ENCODE measurements at places on chromosomes 16 and 17.

GRCh38 chr17:16407911-16408588 is 7.3 kb upstream of the TRPV2 start:
- no peak for DNase-seq

- no peak for DNase-seq
These were observed 99.7 kb downstream of the CHD9 start for GRCh38 chr16:53154513-53154912.

DNA sequence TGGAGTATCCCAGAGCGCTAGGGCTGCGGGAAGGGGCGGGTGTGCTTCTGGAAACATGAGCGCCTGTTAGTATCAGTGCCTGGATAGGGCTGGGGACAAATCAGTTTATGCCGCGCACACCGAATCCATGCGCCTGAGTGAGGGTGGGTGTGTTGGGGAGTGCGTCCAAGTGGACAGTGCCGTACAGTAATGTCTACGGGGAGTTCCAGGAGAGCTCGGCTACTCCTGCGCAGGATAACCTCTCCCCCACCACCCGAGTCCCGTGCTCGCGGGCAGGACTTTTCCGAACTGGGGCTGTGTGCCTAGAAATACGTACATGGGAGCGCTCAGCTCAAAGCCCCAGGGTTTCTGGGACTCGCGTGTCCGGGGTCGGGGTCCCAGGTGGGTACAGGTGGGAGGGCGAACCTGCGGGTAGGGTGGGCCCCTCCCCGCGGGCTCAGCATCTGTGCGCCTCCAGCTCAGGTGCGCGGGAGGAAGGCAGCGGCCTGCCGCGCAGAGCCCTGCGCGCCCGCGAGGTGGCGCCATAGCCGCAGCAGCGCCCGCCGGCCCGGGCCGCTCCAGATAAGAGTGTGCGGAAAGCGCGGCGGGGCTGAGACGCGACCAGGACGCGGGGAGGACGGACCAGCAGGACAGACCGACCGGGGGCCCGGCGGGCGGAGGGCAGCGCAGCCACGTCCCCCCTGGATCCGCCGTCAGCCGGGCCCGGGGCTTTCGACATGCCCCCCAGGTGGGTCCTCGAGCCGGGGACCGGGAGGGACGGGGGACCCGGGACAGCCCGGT is at the start of gene HIC1:
Gene HIC1 (plus strand): TSS at position 592 of the 780 bp plus-strand sequence. CDS start 1,588 bp downstream, outside the sequence.
- peak; percentile 68 for DNase-seq

GRCh38 chr17:35235917-35236316 is 7.0 kb upstream of the SLFN5 start:
- no peak for DNase-seq

DNA sequence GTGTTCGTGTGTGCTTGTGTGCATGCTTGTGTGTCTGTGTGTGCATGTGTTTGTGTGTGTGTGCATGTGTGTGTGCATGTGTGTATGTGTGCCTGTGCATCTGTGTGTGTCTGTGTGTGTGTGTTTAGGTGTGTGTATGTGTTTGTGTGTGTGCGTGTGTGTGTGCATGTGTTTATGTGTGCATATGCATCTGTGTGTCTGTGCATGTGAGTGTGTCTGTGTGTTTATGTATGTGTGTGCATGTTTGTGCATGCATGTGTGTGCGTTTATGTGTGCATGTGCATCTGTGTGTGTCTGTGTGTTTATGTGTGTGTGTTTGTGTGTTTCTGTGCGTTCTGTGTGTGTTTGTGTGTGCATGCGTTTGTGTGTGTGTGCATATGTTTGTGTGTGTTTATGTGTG is 106.6 kb upstream of the TNRC6C start:
- no peak for DNase-seq

DNA sequence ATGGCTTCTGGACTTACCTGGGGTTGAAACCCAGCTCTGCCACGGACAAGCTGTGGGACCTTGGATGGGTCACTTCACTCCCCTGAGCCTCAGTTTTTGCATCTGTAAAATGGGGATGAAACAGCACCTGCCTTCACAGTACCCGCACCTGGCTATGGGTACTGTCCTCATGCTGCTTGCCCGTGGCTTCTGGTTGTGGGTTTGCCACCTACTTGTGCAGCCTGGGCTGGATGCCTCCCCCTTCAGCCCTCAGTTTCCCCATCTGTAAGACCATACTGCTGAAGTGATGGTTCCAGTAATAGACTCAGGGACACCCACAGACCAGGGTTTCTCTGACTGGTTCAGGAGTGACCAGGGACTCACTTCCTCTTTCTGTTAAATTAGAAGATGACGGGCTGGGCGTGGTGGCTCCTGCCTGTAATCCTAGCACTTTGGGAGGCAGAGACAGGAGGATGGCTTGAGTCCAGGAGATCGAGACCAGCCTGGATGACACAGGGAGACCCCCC is 9.4 kb downstream of the GLIS2 start:
- DNase-seq = no peak

DNA sequence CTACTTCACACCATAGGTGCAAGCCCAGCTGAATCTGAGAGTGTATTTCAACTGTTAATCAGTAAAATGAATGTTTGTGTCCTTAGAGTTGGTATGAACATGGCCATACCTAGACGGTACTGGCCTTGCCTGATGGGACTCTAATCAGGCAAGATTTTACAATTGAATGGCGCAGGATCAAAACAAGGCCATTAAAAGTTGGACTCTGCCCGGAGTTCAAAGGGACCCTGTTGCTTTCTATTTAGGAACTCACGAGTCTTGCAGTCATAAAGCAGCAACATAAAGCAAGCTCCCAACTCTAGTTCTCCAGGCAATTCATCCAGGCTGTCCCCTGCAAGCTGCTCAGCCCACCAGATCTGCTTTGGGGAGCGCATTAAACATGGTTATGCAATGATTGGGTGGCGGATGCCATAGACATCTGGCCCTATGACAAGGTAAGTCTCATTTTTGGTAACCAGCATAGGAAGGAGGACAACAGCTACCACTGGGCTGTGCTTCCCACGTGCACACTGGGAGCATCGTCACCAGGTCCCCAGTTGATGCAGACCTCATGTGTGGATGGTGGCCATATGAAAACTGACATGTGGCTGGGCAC is 8.8 kb downstream of the TMEM186 start:
- no peak for DNase-seq

GRCh38 chr17:73455050-73455687 is 143.4 kb upstream of the CDC42EP4 start:
- DNase-seq = no peak

- DNase-seq = no peak
These were observed 17.3 kb downstream of the XYLT1 start for GRCh38 chr16:17453364-17454038.

GRCh38 chr17:41496803-41497484 is 7.2 kb upstream of the KRT36 start:
- DNase-seq = no peak

- DNase-seq = no peak
These were observed 1468.6 kb downstream of the CDH11 start for GRCh38 chr16:63653044-63653839.

DNA sequence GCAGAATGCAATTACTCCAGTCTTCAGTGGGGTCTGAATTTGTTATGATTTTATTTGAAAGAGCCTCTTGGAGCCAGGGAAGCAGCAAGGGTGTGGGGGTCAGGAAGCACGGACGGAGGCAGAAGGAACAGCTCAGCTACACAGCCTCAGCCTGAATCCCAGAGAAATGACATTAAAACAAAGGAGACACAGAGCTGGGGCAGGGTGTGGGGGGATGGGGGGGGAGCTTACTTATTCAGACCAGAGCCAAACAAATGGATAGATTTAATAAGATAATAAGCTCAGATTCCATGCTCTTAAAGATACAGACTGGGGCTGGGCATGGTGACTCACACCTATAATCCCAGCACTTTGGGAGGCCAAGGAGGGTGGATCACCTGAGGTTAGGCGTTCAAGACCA is 195.3 kb downstream of the ZNF423 start:
- DNase-seq = no peak

DNA sequence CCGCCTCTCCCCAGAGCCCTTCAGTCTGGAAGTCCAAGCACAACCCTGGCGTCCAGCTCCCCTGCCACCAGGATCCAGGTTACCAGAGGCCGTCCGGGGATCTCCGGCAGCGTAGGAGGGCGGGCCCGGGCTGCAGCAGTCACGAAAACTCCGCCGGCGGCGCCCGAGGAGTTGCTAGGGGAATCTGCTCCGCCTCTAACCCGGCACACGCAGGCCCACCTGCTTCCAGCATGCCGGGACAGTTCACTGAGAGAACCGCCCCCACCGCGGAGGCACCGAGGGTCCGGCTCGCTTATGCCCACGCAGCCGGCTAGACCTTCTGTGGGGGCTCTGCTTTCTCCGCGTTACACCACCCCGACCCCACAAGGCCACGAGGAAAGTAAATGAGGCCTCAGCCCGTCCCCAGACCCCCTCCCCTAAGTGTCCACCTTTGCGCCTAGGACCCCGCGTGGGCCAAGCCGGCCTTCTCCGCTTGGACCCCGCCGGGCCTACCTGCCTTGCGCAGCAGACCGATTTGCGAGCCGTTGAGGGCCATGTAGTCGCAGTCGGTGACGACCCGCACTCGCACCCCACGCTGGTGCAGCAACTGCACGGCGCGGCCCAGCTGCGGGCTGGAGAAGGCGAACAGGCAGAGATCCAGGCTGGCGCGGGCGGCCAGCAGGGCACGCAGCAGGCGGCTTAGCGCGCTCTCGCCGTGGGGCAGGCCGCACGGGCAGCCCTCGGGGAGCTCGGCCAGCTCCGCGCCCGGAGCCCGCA is 587 bp downstream of the PLD6 start:
- peak; percentile 62 for DNase-seq

DNA sequence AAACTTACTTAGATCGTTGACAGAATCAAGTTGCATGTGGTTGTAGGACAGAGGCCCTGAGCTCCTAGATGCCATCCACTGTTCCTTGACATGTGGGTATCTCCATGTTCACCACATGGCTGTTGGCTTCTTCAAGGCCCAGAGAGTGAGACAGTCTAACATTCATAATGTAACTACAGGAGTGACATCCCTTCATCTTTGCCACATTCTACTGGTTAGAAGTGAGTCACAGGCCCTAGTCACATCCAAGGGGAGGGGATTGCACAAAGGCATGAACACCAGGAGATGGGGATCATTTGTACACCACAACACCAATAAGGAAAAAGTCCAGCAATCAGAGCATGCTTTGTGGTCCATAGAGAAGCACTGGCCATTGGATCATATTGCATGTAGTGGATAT is 56.6 kb downstream of the WSCD1 start:
- no peak for DNase-seq

DNA sequence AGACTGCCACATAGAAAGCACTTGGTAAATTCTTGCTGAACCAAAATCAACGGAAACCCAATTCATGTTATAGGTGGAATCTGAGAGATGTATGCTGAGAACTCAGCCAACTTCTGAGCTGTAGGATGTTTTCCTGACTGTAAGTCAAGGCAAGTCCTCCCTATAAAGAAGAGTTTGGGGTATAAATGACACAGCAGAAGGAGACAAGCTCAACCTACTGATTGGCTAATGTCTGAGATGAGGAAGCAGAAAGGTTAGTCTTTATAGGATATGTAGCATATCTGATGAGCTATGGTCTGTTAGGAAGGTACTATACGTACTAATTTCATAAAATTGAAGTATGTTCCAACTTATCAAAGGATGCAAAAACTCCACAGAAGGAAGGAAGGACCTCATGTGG is 99.5 kb downstream of the XYLT1 start:
- no peak for DNase-seq

- DNase-seq = no peak
These were observed 50.4 kb upstream of the MAP3K14 start for GRCh38 chr17:45367216-45367615.

DNA sequence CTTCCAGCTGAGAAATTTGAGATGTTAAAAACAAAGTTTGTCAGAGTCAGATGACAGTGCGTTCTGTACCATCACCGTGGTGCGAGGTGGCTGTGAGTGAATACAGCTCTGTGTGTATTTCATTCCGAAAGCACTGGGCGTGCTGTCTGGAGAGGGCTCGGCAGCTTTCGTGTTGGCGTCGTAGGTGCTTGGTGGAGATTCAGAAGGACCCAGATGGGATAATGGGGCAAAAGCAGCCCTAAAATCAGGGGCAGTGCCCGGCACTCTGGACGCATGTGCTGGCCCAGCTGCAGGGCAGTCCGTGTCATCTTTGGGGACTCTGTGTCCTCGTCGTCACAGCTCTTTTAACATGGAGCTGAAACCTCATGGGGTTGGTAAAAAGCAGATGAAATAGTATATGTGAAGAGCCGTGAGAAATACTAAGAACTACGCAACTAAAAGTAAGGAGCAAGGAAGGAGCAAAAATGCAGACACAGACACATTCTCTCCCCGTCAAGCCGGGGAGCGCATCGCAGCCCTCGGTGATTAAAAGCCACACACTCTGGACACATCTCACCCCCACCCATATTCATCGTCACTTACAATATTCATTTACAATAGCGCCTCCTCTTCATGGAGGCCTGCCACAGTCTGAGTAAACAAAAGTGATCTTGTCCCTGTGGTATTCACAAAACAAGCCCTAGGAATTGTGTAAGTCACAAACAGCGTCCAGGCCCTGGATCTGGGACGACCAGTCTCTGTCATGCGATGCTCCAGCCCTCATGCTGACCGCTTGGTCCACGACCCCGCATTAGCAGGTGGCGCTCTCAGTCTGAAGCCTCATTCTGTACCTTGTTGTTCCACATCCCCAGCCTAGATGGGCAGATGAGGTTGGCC is 206.7 kb downstream of the RPTOR start:
- DNase-seq = no peak

DNA sequence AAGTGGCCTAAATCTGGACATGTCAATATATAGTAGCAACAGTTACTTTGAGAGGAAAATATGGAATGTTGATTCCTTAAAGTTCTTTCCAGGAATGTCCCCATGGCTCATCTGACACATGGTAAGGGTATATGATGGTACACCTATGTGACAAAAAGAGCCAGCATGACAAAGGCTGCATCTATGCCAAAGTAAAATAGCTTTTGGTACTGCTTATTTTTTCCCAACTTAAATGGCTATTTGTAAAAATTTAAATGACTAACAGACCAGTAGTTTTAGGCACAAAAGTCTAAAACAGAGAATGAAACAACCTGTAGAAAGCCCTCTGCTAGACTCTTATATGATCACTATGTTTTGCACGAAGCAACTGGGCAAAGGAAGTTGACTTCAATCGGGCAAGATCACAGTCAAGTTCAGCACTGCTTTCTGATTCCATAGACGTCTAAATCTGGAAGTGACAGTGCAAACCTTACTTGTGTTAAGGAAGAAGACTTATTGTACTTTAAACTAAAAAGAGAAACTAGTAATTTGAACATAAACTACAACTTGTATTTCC is 135.1 kb downstream of the SKAP1 start:
- DNase-seq = no peak

- DNase-seq = no peak
These were observed 6.4 kb upstream of the TCAP start for GRCh38 chr17:39658760-39659159.

- DNase-seq = no peak
These were observed 9.1 kb downstream of the ZSCAN10 start for GRCh38 chr16:3089717-3090592.

Data from T-helper 1 cell (primary cell).